Sciatic nerve (tissue), 2 donors: ENCODE measurements at places on chromosomes 1 and 21. TPM values are rescaled to one million over a fixed set of nuclear protein-coding genes. Genes with fewer than 3 reads are reported as not detected.

The IGSF9 gene
- total RNA-seq = 0.18 TPM

The ZC3H12A gene
- total RNA-seq = 5.8 TPM

The CD1B gene
- total RNA-seq = not detected

The FTCD gene
- total RNA-seq = 2.9 TPM

The POU3F1 gene
- 19.1 TPM for total RNA-seq

The GPR37L1 gene
- 33.3 TPM for total RNA-seq

The CA6 gene
- total RNA-seq = not detected

The F3 gene
- total RNA-seq = 19.9 TPM

The SDF4 gene
- total RNA-seq = 94.9 TPM

The RGS1 gene
- 137 TPM for total RNA-seq

The FAM131C gene
- total RNA-seq = not detected

The OR6K3 gene
- not detected for total RNA-seq

The PCAT6 gene
- 1.2 TPM for total RNA-seq

The GLMP gene
- total RNA-seq = 39.0 TPM

The UBASH3A gene
- 0.71 TPM for total RNA-seq

The SPRR1B gene
- total RNA-seq = not detected

The SPATA17 gene
- 0.40 TPM for total RNA-seq

The CLCA1 gene
- total RNA-seq = not detected

The NR0B2 gene
- total RNA-seq = not detected

The LRRC39 gene
- 1.7 TPM for total RNA-seq

The ZBTB40 gene
- 25.8 TPM for total RNA-seq

The VWA5B1 gene
- not detected for total RNA-seq

The SASS6 gene
- 3.1 TPM for total RNA-seq

The UMODL1 gene
- not detected for total RNA-seq

The PLA2G2A gene
- 494 TPM for total RNA-seq

The AVPR1B gene
- not detected for total RNA-seq

The TMCO4 gene
- total RNA-seq = 23.0 TPM

The SGIP1 gene
- 7.0 TPM for total RNA-seq

The AGRN gene
- total RNA-seq = 22.0 TPM

The CD101 gene
- total RNA-seq = 1.0 TPM

The GJA5 gene
- 19.6 TPM for total RNA-seq

The OR2T11 gene
- not detected for total RNA-seq

The MASP2 gene
- not detected for total RNA-seq

The PARS2 gene
- 3.6 TPM for total RNA-seq

The PTCH2 gene
- 31.2 TPM for total RNA-seq

The CFHR1 gene
- total RNA-seq = 1.3 TPM

The AKR7A2 gene
- total RNA-seq = 35.8 TPM

The ACTA1 gene
- 0.45 TPM for total RNA-seq

The SPRR2G gene
- total RNA-seq = not detected

The LCE2C gene
- not detected for total RNA-seq

The GPX7 gene
- 12.2 TPM for total RNA-seq
